Stimulated activated CD8-positive, alpha-beta memory T cell treated with anti-CD3 and anti-CD28 coated beads, Interleukin-15, amount 100 ng/mL, for 4 hours (primary cell): ENCODE measurements at places on chromosomes 6 and 20.

- no peak for DNase-seq
Measured at GRCh38 chr6:132198896-132199295, 202.4 kb downstream of the MOXD1 start.

GRCh38 chr6:46323312-46323965 lies 152.7 kb upstream of the ENPP5 start:
- DNase-seq, result no peak

DNA sequence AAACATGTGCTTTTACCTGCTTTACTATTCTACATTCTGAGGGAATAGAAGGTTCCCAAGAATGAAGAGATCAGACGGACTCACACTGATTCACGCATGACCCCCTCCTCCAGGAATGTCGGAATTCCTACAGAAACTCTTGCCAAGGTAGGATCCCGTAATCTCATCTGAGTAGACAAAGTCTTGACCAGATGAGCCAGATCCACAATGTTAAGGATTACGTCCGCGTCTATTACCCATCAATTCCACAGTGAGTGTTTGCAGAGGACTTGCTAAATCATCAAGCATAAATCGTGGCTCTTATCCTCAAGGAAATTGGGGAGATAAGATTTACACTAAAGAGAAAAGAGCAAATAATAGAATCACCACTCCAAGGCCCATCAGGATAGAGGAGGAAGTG lies 245.9 kb upstream of the FOXQ1 start:
- DNase-seq, result no peak

- no peak for DNase-seq
Measured at GRCh38 chr20:53943522-53944291, 126.7 kb downstream of the BCAS1 start.

DNA sequence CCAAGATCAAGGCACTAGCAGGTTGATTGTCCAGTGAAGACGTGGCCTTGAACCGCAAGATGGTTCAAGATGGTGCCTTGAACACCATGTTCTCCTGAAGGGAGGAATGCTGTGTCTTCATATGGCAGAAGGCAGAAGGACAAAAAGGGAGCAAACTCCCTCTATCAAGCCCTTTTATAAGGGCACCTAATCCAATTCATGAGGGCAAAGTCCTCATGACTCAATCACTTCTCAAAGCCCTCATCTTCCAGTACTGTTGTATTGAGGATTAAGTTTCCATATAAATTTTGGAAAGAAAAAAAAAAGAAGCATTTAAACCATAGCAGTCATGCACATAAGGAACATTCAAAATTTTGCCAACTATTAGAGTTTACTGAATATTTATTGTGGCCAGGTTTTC lies 29.9 kb upstream of the TSPYL1 start:
- no peak for DNase-seq

DNA sequence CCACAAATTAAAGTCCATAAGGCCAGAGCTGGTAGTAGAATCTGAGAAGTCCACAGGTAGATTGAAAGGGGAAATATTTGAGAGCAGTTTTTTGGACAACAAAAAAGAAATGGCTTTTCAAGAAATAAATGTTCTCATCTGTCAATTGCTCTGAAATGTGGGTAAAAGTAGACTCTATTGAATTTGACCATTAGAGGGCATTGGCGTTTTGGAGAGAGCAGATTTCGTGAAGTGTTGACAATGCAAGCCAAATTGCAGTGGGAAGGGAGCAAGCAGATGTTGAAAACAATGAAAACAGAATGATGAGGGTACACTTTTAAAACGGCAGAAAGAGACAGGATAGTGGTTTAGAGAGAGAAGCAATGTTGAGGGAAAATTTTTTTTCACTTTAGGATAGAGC lies 149.1 kb upstream of the FAM83B start:
- DNase-seq, result no peak

DNA sequence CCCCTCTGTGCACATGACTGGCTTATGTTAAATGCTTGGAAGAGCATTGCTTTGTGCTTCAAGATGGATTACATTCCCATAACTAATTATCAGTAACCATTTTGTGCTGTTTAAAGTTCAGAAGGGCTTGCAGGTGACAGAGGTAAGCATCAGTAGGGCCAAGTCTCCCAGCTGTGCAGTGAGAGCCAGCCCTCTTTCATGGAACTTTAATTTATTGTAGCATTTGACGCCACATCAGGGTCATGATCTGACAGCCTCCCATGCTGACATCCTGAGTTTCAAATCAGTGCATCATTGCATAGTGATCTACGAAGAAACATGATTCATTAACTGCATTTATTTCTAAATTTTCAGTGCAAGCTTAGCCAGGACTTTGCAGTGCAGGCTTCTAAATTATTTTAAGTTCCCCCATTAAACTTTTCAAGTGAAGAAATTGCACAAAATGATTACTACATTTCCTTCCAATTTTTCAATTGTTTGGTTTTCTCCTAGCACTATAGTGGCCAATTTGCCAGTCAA lies 380.9 kb downstream of the UTRN start:
- no peak for DNase-seq

DNA sequence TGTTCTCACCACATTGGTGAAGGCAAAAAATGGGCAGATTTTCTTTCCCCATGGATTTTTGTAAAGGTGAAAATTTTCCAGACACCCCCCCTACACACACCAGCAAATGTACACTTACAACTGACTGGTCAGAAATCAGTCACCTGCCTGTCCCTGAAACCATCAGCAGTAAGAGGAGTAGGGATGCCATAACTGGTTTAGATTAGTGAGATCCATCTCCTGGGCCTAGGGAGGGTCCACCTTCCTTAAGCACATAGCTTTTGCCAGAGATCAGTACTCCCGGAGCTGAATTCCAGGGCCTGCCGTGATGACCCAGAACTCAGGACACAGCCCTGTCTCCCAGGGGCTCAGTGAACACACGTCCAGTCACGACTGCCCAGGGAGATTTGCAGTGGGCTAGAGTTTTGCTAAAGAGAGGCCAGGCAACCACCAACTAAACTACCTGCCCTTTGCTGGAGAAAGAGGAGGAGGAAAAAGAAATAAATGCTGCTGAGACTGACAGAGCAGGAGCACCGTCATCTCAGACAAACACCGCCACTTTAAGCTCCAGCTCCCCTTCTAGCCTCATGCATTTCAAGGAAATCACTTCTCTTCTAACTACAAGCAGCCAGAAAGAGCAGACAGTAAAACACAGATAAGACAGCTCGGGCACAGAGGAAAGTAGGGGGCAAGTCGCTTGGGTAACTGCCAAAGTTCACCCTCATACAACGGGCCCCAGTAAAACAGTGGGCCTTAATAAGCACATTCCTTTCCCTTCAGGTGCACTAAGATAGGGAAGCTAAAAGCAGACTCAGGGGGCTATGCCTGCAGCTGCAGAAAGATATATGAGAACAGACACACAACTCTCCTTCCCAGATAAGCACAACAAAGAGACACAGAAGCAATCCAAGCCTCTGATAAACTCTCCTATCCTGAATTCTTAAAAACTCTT lies 82.6 kb upstream of the SPTLC3 start:
- no peak for DNase-seq

DNA sequence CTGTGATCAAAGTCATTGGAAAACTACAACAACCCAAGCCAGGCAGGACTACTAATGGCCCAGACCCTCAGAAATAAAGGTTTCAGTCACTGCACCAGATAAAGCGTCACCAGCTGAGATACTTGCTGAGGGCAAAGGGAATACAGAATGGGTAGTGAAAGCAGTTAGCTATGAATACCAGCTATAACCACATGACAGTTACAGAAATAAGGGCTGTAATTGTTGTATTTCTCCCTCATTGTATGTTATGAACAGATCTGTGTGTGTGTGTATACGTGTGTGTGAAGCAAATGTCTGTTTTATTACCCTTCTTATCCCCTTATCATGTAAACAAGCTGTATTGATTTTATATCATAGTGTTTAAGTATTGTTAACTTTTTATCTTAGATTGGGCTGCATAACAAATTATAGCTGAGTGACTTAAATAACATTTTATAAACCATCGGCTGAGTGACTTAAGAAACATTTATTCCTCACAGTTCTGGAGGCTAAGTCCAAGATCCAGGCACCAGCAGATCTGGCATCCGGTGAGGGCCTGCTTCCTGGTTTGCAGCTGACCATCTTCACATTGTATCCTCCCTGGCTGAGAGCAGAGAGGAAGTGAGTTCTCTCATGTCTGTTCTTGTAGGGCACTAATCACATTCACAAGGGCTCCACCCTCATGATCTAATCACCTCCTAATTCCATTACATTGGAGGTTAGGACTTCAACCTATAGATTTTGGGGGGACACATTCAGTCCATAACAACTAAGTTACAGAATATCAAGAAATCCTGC lies 46.0 kb upstream of the VSX1 start:
- no peak for DNase-seq

DNA sequence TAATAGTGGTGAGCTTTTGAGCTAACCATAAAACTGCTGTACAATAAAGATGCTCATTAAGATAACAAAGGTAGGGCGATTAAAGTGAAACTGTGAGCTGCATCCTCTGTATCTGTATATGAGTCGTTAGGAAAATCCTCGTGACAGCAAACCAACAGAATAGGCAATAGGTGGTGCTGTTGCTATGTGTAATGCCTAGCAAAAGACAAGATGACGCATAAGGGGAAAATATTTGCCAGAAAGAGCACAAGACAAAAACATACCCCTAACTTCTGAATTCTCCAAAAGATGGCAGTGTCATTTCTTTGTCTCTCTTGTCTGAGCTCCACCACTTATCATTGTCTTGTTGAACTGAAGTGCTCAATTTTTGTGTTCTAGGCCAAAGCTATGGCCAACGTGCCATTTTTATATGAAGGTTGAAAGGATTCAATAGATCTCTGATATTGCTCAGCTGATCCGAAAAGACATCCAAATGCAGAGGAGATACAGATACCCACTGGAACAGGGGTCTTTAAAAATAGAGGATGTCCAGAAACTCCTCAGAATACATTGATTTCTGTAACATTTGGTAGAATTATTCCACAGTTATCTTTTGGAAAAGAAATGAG lies 56.3 kb upstream of the ANKEF1 start:
- DNase-seq, result no peak

DNA sequence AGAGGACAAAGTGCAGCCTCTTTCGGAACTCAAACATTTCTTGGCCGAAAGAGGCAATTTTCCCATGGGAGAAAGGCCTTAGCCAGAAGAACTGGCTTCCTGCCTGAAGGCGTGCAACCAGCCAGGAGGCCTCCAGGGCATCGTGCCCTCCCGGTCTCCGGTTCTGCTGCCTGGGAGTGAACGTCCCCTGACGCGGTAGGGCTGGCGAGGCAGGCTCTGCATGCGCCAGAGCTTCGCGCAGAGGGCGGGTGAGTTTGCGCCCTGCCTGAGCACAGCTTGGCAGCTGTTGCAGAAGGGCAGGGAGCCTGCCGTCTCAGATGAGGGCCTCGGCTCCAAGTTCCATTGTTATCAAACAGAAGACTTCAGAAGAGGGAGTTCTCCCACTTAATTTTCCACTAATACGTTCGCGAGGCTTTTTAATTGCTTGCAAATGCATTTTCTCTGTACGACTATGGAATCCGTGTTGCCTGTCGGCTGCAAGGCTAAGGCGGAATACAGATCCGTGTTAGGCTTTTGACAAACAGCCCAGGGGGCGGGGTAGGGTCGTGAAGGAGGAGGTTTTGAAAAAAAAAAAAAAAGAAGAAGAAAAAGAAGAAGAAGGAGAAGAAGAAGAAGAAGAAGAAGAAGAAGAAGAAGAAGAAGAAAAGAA lies 5.5 kb upstream of the TFAP2D start:
- no peak for DNase-seq
